ENCODE measurements at places on chromosomes 13 and 19. TPM values are rescaled to one million over a fixed set of nuclear protein-coding genes. Genes with fewer than 3 reads are reported as not detected.

The ZNF177 gene
- total RNA-seq: 2.9 TPM

The PSG7 gene
- total RNA-seq: not detected

The DPY19L3 gene
- total RNA-seq: 25.8 TPM

The C5AR2 gene
- total RNA-seq: 2.9 TPM

All from breast epithelium (tissue), 4 donors.